Activated naive CD4-positive, alpha-beta T cell treated with anti-CD3 and anti-CD28 coated beads, Interleukin-2, amount 50 U/mL, for 72 hours (primary cell): ENCODE measurements at places on chromosomes 2 and 18.

- no peak for DNase-seq
These were observed 809.8 kb downstream of the RNF144A start for GRCh38 chr2:7726989-7727388.

DNA sequence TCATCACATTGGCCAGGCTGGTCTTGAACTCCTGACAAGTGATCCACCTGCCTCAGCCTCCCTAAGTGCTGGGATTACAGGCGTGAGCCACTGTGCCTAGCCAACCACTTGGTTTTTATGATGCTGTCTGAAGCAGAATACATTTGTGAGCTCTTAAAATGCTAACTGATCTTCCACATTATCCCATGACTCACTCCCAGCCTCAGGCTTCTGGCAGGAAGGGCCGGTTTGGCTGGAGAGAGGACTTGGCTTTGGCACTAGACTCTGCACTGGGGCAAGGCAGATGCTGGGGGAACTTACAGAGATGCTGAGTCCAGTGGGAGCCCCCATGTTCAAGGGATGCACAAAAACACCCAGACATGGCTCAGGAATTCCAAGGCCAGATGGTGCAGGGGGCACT lies 40.5 kb upstream of the SH3BP4 start:
- no peak for DNase-seq

GRCh38 chr18:10852385-10853303 lies 296.7 kb downstream of the PIEZO2 start:
- no peak for DNase-seq

GRCh38 chr18:22604986-22605421 lies 187.3 kb upstream of the CTAGE1 start:
- DNase-seq: no peak
